ENCODE measurements at places on chromosomes 6 and 20.

DNA sequence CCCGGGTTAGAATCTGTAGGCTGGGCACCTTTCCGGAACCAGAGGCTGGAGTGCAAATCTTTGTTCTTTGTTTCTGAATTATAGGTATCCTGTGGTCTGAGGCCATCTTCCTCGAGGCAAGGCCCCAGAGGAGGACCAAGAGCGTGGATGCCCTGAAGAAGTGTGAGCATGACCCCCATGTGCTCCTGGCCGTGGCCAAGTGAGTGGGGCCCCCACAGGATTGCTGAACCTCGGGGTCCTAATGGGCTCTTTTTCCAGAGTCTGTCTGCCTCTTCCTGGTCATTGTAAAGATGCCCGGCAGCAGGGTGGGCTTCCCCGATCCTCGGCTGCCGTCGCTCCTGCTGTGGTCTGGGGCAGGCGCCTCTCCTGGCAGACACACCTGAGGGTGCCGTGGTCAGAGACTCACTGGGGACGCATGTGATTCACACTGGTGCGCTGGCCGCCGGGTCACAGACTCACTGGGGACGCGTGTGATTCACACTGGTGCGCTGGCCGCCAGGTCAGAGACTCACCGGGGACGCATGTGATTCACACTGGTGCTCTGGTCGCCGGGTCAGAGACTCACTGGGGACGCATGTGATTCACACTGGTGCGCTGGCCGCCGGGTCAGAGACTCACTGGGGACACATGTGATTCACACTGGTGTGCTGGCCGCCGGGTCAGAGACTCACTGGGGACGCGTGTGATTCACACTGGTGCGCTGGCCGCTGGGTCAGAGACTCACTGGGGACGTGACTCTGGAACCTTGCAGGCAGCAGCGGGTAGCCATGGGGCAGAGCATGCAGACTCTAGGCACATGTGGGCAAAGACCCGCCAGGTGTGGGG, 6.5 kb upstream of the C20orf204 start:
- DNase-seq, result no peak

DNA sequence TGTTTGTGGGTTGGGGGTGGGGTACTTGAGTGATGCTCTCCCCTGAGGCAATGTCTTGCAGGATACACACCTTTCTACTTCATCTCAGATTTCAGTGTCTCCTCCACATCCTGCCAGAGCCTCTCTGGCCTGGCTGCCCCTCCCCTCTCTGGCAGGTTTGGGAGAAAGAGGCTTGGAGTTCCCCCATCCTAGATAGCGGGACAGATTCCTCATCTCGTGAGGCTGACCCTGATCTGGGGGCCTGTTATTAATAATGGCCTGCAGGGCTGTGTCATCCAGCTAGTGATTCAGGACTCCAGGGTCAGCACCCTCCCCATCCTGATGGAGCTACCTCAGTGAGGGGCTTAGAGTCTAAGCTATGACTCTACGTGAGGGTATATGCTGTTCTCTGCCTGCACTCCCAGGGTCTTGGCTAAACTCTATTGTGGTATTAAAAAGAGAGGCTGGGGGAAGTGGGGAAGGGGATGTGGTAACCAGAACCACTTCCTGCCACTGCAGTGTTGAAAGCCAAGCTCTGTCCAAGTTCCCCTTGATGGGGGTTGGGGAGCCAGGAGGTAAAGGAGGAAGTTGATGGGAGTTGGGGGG, 3.7 kb upstream of the MMP9 start:
- no peak for DNase-seq

DNA sequence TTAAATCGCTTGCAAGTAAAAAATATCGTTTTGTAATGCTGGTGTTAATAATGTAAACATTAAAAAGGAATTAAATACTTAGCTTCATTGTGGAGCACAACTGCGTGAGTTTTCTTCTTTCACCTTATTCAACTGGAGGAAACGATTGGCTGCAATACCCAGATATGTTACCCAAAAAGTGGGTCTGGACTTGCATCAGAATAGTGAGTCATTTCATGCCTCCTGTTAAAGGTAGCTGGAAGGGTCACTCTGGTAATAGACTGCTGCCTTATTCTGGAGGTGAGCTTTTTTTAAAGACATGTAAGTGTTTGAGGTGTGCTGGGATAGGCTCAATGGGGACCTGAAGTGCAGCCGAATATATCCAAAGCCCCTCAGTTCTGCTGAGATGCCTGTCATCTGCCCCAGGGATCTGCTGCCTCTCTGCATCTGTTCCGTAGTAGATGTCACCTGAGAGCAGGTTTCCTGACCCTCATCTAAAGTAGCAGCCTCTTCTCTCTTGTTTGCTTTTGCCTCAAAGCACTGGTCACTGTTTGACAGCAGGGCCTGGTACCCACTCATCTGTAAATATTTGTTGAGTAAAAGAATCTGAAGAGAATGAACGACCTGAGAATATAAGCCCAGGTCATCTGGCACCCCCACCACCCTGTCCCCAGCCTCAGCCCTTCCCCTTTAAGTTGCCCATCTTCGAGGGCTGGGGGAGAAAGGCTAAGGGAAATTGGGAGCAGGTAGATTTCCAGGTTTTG, 5.6 kb upstream of the UQCC2 start:
- DNase-seq, result no peak

GRCh38 chr6:108730635-108731515, 117.3 kb upstream of the ARMC2 start:
- DNase-seq, result no peak

GRCh38 chr20:31822421-31823330, 3.5 kb downstream of the MYLK2 start:
- DNase-seq, result peak; percentile 64

GRCh38 chr6:49202924-49203536, 260.0 kb downstream of the MMUT start:
- DNase-seq, result no peak

DNA sequence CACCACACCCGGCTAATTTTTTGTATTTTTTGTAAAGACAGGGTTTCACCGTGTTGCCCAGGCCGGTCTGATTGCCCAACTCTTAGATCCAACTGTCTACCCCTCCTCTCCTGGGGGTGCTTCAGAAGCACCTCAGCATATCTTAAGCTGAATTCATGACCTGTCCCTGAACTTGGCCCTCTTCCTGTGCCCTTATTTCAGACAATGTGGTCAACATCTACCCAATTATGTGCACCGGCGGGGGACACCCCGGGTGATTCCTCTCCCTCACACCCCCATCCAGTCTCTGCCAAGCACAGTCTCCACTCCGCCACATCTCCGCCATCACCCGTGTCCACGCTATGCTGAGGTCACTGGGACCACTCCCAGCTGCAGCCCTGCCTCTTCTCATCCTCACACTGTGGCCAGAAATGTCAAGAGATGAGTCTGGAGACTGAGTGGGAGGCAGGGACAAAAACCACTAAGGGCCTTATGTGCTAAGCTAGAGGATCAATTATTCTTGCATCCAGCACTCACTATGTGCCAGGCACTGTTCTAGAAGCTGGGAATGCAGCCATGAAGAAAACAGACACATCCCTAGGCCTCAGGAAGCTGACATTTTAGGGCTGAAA, 111.9 kb downstream of the ARMC2 start:
- no peak for DNase-seq

- DNase-seq, result no peak
These were observed 26.8 kb upstream of the MRGBP start for GRCh38 chr20:62769346-62770071.

DNA sequence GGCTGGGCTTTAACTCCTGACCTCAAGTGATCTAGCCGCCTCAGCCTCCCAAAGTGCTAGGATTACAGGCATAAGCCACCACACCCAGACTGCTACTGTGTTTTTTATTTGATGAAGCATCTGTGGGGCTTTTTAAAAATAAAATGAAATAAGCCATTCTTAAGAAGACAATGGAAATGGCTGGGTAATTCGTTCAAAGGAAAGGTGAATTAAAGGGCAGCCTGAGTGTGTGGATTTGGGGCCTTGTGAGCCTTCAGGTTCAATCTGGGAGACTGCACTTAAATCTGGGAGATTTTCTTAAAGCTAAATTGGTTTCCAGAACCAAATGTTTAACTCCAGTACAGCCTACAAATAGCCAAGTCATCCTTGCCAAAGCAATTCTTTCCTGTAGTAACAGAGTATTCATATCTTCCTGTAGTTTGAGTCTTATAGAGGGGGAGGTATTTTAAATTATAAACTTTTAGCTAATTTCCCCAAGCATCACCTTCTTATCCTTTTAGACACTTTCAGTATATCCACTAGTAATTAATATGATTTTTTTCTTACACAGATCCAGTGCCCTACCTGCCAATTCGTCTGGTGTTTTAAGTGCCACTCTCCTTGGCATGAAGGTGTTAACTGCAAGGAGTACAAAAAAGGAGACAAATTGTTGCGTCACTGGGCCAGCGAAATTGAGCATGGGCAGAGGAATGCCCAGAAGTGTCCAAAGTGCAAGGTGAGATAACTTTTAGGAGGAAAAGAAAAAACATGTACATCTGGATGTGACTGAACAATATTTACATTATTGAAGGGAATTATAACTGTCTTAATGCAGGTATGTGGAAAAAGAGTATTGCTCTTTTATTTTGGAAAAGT, 95.4 kb downstream of the RNF217 start:
- no peak for DNase-seq

DNA sequence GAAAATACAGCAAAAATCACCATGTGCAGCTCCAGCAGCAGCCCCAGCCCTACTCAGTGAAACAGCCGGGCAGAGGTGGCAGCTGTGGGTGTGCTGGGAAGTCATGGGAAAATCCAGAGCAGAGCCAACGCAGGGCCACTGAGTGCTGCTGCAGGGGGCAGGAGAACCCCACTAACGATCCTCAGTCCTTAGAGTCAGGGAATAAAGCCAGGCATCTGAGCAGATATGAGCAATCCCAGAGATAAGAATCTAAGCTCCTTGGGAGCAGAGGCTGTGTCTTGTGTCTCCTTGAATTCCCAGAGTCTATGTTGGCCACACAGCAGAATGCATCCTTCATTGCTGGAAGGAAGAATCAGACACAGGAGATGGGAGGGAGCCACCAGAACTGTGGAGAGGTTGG, 493.1 kb upstream of the MAP3K7 start:
- no peak for DNase-seq

DNA sequence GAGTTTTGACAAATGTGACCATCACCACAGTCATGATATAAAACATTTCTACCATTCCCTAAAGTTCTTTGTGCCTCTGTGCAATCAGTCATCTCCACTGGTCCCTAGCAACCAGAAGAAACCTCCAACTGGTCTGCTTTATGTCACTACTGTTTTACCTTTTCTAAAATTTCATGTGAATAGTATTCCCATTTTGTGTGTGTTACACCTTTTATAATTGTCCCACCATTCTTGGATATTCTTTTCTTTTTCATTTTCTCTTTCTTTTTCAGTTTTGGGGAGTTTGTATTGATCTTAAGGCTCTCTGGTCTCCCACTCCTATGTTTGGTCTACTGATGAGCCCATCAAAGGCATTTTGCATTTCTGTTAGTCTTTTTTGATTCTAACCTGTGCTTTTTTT, 95.4 kb downstream of the NCOA3 start:
- DNase-seq, result no peak

- DNase-seq, result no peak
These were observed 55.3 kb downstream of the DLL1 start for GRCh38 chr6:170235391-170236125.

GRCh38 chr20:2794202-2794748, 6.2 kb downstream of the CPXM1 start:
- no peak for DNase-seq

DNA sequence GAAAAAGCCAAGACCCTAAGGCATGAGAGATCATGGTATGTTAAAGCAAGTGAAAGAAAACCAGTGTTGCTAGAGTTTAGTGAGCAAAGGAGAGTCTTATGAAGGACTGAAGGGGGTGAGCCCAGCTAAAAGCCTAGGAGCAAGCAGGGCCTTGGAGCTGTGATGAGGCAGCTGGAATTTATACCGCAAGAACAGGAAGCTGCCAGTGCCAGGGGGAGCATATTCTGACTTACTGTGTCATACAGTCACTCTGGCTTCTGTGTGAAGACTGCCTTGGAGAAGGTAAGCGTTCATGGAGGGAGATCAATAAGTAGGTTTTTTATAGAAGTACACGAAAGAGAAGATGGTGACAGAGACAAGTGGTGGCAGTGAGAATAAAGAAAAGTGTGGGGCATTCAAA, 308.9 kb upstream of the THEMIS start:
- DNase-seq, result peak; percentile 55

- DNase-seq, result peak; percentile 68
These were observed 8.8 kb upstream of the PERP start for GRCh38 chr6:138115877-138116660.

- DNase-seq, result no peak
These were observed 7.8 kb downstream of the HCRTR2 start for GRCh38 chr6:55182016-55182650.

DNA sequence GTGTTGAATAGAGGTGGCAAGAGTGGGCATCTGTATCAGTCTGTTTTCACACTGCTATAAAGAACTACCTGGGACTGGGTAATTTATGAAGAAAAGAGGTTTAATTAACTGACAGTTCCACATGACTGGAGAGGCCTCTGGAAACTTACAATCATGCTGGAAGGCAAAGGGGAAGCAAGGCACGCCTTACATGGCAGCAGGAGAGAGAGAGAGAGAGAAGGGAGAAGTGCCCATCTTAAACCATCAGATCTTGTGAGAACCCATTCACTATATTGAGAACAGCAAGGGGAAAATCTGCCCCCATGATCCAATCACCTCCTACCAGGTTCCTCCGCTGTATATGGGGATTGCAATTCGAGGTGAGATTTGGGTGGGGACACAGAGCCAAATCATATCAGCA, 18.6 kb upstream of the PPP1R14C start:
- DNase-seq, result no peak

DNA sequence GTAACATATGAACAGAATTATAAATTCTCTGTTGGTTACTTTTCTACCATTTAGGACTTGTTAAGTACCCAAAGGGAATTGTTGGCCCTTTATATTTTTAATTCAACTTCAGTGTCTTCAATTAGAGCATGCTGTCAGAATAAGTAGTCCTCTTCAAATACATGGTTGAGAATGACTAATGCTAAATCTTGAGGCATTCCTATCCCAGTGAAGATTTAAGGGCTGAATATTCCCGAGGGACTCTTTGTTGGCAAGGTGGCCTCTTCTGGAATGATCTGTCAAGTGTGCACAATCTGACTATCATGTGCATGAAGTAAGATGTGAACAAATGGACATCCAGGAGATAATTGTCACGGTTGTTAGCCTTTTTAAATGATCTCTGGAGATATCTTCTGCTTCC, 421.7 kb downstream of the BMP2 start:
- DNase-seq, result no peak

Data from kidney capillary endothelial cell (primary cell).